Stimulated activated CD8-positive, alpha-beta memory T cell treated with anti-CD3 and anti-CD28 coated beads, Interleukin-7, amount 100 ng/mL, for 4 hours (primary cell): ENCODE measurements at places on chromosomes 7 and 10.

DNA sequence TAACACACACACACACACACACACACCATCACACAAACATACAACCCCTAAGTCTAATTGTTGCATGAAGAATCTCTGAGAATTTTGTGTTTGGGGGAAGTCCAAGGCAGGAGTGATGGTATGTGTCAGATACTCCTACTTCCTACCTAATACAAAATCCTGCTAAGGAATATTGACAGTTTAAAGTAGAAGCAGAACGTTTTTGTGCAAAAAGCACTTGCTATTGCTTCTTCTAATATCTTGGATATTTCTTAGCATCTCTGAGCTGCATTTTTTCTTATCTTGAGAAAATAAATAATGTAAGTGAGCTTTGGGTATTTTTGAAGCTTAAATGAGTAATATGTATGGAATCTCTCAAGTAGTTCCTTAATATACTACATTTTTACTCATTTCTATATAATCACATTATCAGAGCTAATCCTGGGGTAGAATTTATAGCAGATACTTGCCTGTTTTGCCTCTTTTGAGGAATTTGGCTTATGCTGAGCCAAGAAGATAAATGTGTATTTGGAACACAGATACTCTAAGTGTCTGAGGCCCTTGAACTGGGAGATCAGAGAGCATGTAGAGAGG, 212.3 kb downstream of the DKK1 start:
- no peak for DNase-seq

DNA sequence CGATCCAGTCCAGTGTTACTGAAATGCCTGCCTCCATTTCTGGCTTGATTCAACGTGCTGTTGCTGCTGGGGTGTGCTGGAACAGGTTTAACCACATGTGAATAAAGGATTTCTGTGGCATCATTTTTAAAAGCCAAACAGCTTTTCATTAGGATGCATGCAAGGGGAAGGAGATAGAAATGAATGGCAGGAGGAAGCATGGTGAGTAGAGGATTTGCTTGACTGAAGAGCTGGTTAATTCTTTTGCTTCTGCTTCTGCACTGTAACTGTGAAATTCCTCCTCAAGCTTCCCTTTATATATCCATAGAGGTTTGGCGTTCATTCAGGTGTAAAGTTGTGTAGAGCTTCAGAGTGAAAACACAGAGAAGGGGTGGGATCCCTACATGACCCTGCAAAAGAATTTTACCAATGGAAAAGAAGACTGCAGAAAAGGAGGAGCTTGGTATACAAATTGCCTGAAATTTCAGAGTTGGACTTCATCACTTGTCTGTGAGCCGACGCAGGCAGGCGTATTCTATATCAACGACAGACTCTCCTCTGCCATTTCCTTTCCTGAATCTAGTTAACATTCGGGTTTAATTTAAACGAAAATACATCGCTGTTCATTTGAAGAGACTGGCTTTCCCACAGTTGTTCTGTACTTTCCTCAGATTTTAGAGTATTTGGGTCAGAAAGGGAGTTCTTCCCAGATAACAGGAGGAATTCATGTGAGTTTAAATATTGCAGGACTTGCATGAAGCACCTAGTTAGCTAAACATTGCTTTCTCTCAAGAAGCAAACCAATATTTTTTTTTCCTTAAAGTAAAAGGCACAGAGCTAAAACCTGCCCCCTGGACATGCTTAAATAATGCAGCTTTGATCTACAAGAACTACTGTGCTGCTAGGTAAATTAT, at the start of gene SOSTDC1:
Gene SOSTDC1, minus strand, starts transcription at position 270 of the 893 bp plus-strand sequence. Its CDS starts 70 bp downstream, at position 200.
- DNase-seq = no peak

- no peak for DNase-seq
Observed at GRCh38 chr7:68785036-68785435, 813.2 kb upstream of the AUTS2 start.

GRCh38 chr10:17989908-17990767, 38.4 kb downstream of the SLC39A12 start:
- no peak for DNase-seq

GRCh38 chr10:100713049-100713858, 32.1 kb upstream of the PAX2 start:
- no peak for DNase-seq

- DNase-seq = no peak
Observed at GRCh38 chr7:156473476-156474240, 166.9 kb upstream of the RNF32 start.

DNA sequence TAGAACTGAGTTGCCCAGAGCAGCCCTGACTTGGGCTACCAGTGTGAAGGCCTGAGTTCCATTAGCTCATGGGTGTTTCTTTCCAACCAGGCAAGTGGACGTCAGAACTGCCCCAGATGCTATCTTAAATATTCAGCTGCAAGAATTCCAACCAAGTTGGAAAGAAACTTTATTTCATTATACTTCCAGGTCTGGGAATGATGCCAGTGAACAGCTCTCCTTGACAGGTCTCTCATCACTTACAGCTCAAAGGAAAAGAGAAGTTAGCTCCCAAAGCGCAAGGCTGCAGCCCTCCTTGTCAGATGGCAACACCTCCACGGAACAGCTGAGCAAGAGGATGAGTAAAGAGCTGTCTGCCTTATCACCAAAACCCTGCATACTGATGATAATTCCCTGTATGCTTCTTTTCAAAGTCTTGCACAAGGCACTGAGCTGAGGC, 255.5 kb upstream of the AOAH start:
- no peak for DNase-seq

DNA sequence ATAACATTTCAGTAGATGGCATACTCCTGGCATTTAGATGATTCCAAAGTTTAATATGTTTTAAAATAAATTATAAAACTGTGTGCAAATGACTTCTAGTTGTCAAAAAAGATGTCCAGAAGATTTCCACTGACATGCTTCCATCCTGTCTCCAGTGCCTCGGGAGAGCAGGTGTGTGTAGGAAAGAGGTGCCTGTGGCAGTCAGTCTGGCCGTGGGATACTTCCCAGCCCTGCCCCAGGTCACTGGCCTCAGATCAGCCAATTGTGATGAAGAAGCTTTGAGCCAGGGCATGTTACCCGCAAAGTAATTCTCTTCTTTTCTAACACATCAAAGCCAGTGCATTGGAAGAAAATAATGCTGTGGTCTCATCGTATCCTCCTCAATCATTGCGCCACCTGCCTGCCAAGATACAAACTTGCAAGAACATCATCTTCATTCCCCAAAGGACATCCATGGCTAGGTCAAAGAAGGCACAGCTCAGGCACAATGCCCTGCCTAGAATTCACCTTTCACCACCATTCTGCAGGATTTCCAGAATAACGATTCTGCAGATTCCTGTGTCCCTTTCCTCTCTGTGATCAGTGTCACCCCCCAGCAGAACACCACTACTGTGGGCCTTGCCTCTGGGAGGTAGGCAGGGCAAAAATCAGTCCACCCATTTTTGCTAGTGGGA, 6.3 kb upstream of the KCNMA1 start:
- DNase-seq = no peak

- DNase-seq = no peak
Observed at GRCh38 chr7:151426441-151426903, 13.5 kb downstream of the CRYGN start.

DNA sequence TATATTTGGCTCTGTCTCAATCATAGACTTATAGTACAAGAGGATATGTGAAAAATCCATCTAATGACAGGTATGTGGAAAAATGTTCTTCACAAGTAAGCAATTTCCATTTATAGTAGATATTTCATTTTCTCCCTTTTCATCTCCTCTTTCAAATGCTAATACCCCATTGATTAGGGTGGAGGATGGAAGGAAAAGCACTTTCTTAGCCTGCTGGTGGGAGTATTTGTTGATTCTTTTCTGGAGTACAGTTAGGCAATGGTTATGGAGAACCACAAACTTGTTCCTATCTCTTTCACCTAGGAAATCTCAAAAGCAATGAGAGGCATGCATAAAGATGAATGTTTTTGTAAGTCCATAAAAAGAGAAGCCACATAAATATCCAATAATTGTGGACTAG, 108.0 kb upstream of the CREB5 start:
- DNase-seq = no peak

- no peak for DNase-seq
Observed at GRCh38 chr7:151179287-151179860, 7.7 kb downstream of the ASB10 start.

DNA sequence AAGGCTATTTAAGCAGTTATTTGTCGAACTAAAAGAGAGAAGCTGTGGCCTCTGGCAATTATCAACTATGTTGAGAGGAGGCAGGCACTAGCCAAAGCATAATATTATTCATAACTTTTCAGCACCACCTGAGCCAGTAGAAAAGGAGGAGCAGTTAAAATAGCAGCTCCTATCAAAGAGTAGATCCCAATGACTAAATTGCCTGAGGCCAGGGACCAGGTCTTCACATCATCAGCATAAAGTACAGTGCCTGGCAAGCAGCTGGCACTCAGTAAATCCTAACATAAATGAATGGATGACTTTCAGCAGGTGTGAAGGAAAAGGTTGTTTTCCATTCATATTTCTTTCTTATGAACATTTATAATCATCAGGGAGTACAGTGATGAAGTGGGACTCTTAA, 309.0 kb upstream of the IMMP2L start:
- no peak for DNase-seq

DNA sequence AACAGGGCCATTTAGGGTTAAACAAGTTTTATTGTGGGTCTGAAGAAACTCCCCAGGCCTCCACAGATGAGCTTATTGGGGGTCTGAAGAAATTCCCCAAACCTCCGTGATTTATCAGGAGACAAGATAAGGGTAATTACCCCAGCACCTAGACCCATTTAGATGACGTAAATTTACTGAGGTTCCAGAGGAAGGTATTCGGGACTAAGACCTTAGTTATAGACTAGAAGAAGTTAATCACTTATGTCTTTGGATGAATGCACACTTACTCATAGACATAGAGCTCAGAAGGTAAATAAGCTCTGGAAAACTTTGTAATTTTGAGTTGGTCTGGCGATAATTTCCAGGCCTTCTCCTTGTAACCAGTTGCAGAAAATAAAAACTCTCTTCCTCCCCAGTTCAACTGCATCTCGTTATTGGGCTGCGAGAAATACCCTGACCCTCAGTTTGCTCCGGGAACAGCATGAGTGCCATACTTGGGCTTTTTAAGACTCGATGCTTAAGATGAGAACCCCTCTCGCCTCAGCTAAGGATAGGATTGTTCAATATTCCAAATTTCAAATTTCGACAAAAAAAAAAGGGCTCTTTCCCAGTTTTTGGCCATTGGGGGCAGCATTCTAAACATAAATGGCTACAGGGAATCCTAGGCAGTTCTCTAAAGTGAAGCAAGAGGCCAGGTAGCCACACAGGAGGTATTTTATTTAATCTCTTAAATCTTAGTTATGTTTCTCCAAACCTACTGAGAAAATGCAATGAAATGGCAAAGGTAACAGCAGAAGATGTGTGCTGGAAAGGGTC, 74.7 kb upstream of the PFKP start:
- DNase-seq = no peak

DNA sequence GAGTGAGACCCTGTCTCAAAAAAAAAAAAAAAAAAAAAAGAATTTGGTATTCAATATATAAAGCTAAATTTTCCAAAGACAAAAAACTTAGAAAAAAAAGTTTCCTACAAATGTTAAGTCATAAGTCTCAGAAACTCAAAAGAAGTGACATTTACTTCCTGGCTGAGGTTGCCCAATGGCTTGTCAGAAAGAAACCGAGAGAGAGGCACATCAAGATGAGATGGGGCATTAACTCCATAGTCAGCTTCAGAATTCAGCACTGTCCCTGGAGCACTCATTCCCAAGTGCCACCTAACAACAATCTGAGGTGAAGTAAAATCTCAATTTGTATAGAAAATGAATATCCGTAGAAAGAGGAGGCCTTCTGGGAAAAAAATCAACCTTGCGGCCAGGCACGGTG, 6.8 kb upstream of the SPOCK2 start:
- no peak for DNase-seq

GRCh38 chr10:117731121-117731791, 188.7 kb downstream of the EMX2 start:
- DNase-seq = no peak

GRCh38 chr10:46218921-46219320, 67.9 kb upstream of the ANTXRL start:
- no peak for DNase-seq

DNA sequence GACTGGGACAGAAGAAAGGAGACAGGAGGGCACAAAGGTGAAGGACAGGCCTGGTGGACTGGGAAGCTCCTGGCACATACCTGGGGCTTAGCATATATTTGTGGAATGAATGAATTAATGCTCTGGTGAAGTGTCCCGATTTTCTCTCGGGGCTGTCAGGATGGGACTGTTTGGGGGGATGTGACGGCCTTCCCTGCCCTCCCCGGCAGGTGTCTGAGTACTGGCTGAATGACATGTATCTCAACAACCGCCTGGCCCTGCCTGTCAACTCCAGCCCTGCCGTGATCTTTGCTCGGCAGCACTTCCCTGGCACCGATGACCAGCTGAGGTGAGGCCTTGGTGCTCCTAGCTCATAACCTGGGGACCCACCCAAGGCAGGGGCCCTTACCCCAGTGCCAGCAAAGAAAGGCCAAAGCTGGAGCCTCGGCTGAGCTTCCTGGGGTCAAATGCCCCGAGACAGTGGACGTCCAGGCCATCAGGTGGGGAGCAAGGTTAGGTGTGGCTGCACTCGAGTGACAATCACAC, 6.5 kb downstream of the CHAT start:
- no peak for DNase-seq

DNA sequence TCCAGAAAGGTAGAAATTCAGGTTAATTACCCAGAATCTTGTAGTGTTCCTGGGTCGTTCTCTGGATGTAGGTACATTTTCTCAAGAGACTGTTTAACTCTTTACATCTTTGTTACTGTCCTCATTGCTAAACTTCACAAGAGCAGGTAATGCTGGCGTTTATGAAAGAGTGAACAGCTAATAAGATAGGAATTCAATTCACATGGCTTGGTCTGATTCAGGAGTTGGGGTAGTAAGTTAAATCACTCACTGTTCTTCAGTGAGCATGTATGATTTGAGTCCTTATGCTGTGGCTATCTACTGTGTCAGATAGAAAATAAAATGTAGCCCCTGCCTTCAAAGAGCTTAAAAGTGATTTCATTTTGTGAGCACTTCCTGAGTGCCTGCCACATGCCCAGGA, 480.0 kb downstream of the LRMDA start:
- DNase-seq = no peak

- DNase-seq = no peak
Observed at GRCh38 chr10:125226005-125226404, 65.6 kb upstream of the CTBP2 start.

DNA sequence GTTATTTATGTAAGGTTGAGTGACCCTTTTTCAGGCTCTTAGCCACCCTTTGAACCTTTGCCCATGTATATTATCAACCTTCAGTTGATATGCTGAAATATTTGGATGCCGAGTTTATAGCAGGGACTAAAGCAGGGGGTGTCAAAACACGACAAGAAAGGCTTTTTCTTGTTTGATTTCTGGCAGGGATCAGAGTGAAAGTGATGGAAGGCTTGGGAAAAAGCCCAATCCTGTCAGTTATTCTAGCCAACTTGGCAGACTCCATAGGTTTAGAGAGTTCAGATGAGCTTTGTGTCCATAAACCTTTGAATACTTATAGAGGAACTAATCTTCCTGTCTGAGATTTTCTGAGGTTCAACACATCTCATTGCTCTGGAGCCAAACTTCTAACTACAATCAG, 47.5 kb downstream of the INHBA start:
- no peak for DNase-seq

DNA sequence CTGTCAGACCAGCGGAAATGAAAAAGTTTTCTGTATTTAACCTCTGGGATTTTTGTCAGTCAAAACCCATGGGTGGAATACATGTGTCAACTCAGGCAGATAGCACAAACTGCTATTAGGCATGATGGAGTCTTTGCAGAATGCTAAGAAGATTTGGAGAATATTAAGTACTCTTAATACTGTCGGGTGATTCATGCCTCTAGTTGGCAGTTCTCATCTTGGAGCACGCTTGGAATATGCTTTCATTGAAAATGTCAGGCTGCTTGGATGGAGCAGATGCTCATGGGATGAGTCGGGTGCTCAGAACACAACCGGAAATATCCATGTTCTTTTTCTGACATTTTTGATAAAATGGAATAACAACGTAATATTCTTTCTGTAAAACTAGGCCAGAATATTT, 27.6 kb upstream of the PRKG1 start:
- no peak for DNase-seq
